IMR-90 (cell line): ENCODE measurements at places on chromosomes 1 and 21. TPM values are rescaled to one million over a fixed set of nuclear protein-coding genes. Genes with fewer than 3 reads are reported as not detected.

GRCh38 chr1:19074902-19075721 is 118.6 kb upstream of the IFFO2 start:
- no peak for DNase-seq
- H3K36me3 ChIP-seq = peaks cover 71% of the 10 kb centered on the region
- H3K27ac ChIP-seq = no peak overlapping the region
- H3K4me1 ChIP-seq = no peaks in the 10 kb centered on the region
- no peak overlapping the region for H3K4me3 ChIP-seq

DNA sequence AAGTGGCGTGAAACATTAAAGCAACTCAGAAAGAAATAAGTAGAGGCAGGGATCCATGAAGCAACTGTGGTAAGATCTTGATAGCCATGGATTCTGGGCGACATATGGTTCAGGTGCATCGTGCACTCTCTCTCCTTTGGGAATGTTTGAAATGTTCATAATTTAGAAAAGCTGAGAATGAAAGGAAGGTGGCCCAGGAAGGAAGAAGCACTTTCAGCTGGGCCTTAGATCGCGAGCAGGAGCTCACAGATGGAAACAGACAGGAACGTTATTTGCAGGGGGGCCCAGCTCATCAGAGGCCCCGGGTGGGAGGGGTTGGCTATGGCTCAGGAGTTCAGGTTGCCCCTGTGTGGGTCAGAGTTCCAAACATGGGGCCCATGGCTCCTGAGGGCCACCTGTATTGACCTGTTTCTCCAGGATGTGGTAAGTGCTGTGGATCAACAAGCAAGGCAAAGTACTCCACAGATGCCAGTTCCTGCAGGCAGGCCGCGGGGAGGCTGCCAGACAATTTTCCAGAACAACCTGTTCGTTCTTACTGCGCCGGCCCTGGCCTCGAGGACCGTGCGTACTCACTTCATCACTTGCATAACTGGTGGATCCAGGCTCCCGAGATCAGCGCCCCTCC is 253.2 kb downstream of the TOMM20 start:
- H3K27ac ChIP-seq = no peak overlapping the region
- no peak for DNase-seq
- H3K4me3 ChIP-seq = no peak overlapping the region

DNA sequence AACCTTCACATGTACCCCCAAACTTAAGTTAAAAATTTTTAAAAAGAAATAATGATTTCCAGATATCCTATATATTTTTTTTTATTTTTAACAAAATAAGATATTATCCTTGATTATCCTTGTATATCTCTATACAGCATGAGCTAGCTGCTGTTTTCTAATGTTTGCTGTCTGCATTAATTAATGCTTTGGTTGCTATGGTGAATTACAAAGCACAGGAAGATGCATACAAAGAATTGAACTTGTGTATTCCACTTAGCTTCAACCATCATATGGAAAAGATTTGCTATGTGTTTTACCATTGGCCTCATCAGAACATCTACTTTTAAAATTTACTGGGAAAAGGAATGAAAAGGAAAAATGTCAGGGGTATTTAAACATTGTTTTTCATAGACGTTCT is 35.4 kb downstream of the VPS45 start:
- peaks cover 2% of the 10 kb centered on the region; the same call in 1 of the 2 replicates for H3K36me3 ChIP-seq
- no peak overlapping the region for H3K4me3 ChIP-seq
- no peaks in the 10 kb centered on the region for H3K27me3 ChIP-seq
- no peaks in the 10 kb centered on the region for H3K4me1 ChIP-seq
- no peak overlapping the region for H3K27ac ChIP-seq

- H3K4me3 ChIP-seq = no peak overlapping the region
- H3K4me1 ChIP-seq = no peaks in the 10 kb centered on the region
- H3K27me3 ChIP-seq = peaks cover 51% of the 10 kb centered on the region
These were observed 17.3 kb upstream of the TMEM183A start for GRCh38 chr1:202989879-202990278.

- H3K36me3 ChIP-seq = no peaks in the 10 kb centered on the region
- peaks cover 2% of the 10 kb centered on the region; the same call in 1 of the 2 replicates for H3K27me3 ChIP-seq
- no peaks in the 10 kb centered on the region for H3K4me1 ChIP-seq
- H3K27ac ChIP-seq = no peak overlapping the region
- DNase-seq = peak; percentile 16
- H3K4me3 ChIP-seq = no peak overlapping the region
These were observed 5.1 kb upstream of the FOXJ3 start for GRCh38 chr1:42340093-42340492.

DNA sequence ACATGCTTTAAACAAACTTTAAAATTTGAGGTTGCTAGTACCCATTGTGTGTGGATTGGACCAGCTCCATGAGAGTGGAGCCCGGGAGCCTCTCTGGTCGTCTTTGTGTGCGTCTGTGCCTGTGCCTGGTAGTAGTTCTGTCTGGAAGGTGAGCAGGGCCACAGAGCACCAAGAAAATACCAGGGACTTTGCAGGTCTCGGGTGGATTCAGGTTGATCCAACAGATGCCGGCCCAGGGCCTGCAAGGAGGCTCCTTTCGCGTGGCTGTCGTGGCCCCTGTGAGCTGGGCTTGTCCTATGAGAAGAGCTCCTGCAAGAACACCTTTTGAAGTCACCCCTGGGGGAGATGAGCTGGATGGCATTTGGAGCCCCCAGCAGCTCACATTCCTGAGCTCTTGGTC is 28.3 kb downstream of the COL18A1 start:
- peaks cover 3% of the 10 kb centered on the region; the same call in 1 of the 2 replicates for H3K36me3 ChIP-seq
- H3K27me3 ChIP-seq = no peaks in the 10 kb centered on the region
- H3K4me3 ChIP-seq = no peak overlapping the region
- DNase-seq = no peak

The CELA2B gene
- total RNA-seq = not detected in 2 replicates

DNA sequence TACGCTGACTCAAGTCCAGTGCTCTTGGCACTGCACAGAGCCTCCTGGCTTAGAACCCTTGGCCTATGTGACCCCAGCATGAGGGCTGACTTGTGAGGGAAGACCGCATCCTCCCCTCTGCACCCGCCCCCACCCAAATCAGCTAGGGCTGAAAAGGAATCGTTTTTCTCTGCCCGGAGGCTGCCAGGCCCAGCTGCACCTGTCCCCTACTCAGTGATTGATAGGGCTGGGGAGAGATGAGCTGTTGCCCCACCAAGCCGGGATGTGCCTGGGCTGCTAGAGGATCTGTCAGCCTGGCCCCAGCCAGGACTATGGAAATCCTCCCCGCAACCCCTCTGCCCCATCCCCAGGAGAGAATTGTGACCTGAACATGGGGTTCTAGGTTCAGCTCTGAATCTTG is 20.6 kb downstream of the MYOG start:
- H3K4me1 ChIP-seq = no peaks in the 10 kb centered on the region
- DNase-seq = no peak
- peaks cover 14% of the 10 kb centered on the region for H3K36me3 ChIP-seq

GRCh38 chr1:15180945-15181523 is 27.5 kb downstream of the TMEM51 start:
- no peaks in the 10 kb centered on the region for H3K27me3 ChIP-seq
- no peak for DNase-seq
- H3K4me3 ChIP-seq = no peak overlapping the region
- H3K27ac ChIP-seq = no peak overlapping the region; the same call in 1 of the 2 replicates
- H3K36me3 ChIP-seq = no peaks in the 10 kb centered on the region
- peaks cover 38% of the 10 kb centered on the region for H3K4me1 ChIP-seq

DNA sequence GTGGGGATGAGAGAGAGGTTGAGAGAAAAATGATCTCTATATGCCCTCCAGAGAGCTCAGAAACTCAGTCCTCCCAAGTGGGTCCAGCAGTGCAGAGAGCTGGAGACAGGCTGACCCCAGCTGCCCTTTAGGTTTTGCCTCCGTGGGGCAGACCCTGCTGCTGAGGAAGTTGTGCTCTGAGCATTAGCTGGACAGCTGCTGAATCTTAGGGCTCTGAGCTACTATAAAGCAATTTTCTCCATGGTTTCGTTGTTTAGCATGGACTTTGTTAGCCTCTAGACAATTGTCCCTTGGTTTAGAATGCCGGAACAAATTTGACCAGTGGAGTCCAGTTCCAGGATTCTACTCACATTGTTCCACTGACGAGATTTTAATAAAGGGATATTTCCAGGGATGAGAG is 22.1 kb downstream of the BATF3 start:
- H3K27me3 ChIP-seq = peaks cover 2% of the 10 kb centered on the region; the same call in 1 of the 2 replicates
- H3K36me3 ChIP-seq = no peaks in the 10 kb centered on the region
- H3K4me1 ChIP-seq = no peaks in the 10 kb centered on the region
- DNase-seq = no peak
- H3K27ac ChIP-seq = no peak overlapping the region

DNA sequence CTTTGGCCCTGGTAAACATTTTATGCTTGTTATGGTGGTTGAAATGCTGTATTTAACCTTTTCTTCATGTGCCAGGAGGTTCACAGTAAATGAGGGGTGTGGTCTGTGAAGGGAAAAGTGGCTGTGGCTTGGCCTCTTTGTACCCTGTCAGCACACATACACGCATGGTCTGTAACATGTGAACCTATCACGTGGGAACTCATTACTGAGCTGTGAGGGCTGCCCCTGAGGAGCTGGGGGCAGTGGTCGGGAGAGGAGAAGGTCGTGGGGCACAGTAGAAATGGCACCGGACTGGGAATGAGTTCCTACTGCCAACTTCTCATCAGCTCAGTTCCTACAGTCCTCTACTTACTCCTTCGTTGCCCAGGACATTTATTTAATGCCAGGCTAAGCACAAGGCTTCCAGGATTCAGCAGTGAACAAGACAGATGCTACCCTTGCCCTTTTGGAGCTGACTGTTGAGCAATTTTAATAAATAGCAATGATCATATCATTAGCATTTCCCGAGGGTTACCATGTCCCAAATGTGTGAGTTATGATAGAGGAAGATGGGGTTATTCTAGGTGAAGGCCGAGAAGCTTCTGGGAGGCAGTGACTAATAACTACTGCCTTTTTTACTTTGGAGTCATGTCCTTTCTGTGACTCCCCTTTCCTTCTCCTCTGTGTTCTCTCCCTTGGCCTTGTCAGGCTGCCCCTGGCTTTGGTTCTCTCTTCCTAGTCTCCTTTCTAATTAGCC is 38.8 kb downstream of the DDR2 start:
- peaks cover 9% of the 10 kb centered on the region for H3K36me3 ChIP-seq
- H3K4me1 ChIP-seq = peaks cover 24% of the 10 kb centered on the region
- no peak overlapping the region for H3K4me3 ChIP-seq
- H3K27me3 ChIP-seq = no peaks in the 10 kb centered on the region

DNA sequence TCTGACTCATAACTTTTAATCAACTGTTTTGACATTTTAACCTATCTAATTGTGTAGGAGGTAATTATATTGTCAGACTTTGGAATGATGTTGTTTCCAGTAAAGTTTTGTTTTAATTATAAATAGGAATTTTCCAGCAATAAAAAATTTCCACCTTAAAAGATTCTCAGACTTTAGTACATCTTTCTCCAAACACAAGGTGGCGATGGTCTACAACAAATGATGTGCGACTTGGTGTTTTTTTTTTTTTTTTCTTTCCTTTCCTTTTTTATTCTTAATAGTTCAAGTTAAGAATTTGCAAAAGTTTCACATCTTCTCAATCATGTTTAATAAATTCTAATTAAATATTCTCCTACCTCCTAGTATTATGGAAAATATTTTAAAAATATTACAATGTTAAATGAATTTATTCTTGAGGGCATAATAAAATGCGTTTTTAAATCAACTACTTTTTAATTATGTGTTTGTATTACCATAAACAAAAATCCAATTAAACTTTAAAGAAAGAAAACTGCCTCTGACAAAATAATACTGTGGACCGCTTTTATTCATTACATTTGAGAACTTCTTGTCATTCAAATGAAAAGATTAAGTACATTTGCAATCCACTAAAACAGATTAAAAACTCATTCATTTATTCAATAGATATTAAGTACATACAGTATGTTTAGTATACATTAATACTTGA is 4.4 kb upstream of the ADAMTS1 start:
- peak; percentile 80 for DNase-seq
- H3K4me1 ChIP-seq = peaks cover 8% of the 10 kb centered on the region
- no peaks in the 10 kb centered on the region for H3K36me3 ChIP-seq
- H3K4me3 ChIP-seq = no peak overlapping the region
- peak overlapping the region; percentile 33; the same call in 1 of the 2 replicates for H3K27ac ChIP-seq

DNA sequence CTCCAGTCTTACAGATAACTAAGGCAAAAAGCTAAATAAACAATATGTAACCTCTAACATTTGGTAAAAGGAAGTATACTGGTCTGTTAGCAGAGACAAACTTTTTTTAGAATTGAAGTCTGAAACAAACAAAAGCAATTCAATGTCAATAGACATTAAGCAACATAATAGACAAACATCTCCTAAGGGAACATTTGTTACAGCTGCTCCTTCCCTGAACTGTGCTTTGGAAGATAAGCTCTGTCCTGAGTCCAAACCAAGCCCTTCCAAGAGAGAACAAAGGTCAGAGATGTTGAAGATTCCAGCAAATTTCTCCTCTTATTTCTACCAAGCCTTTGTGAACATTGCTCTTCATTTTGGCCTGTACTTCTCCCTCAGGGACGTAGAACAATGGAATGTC is 25.3 kb downstream of the FMO2 start:
- no peak overlapping the region for H3K27ac ChIP-seq
- no peaks in the 10 kb centered on the region for H3K4me1 ChIP-seq
- no peaks in the 10 kb centered on the region for H3K27me3 ChIP-seq

DNA sequence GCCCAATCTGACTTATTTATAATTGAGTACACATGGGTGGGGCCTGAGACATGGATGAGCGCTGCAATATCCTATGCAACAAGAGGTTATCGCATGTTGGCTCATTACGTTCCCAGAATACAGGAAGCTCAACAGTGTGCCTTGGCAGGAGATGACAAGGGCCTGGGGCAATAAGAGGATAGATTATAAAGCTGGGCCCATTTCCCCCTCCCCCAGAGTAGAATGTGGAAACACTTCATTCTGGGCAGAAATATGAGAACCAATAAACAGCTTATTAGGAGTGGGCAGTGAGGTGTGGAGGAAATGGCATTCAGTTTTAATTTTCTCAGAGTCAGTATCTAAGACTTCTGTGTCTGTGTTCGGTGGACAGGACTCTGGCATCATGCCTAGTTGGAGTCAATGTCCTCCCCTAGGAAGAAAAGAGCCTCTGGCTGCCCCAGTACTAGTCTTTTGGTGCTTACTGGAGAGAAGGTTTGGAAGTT is 92.8 kb downstream of the PIK3R3 start:
- peaks cover 6% of the 10 kb centered on the region for H3K36me3 ChIP-seq
- no peak overlapping the region for H3K4me3 ChIP-seq
- H3K4me1 ChIP-seq = peaks cover 6% of the 10 kb centered on the region; the same call in 1 of the 2 replicates
- DNase-seq = peak; percentile 48
- no peaks in the 10 kb centered on the region for H3K27me3 ChIP-seq
- H3K27ac ChIP-seq = no peak overlapping the region

- H3K4me1 ChIP-seq = no peaks in the 10 kb centered on the region
- no peak overlapping the region for H3K4me3 ChIP-seq
- no peak for DNase-seq
These were observed 34.8 kb upstream of the SLC35F3 start for GRCh38 chr1:233869680-233870079.

The FYB2 gene
- under 0.01 TPM in 1 of 2 replicates, not detected in the other for total RNA-seq

GRCh38 chr1:247884797-247885413 is 10.5 kb upstream of the OR2W3 start:
- no peak overlapping the region for H3K4me3 ChIP-seq
- H3K27me3 ChIP-seq = no peaks in the 10 kb centered on the region
- H3K4me1 ChIP-seq = no peaks in the 10 kb centered on the region

DNA sequence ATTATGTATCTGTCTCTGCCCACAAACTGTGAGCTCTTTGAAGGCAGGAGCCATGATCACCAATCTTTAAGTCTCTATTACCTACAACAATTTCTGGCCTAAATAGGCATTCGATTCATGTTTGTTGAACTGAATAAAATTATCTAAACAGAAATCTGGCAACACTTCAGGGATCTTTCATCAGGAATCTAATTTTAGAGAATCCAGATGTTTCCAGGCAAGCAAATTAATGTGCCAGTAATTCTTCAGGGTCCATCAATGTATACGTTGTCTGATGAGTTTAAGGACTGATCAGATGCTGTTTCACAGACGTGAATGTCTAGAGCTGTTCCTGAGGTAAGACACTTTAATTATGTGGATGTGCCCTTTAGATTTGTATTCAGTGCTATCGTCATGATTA is 524.4 kb downstream of the PTPRC start:
- no peak overlapping the region for H3K4me3 ChIP-seq
- no peaks in the 10 kb centered on the region for H3K4me1 ChIP-seq
- no peaks in the 10 kb centered on the region for H3K27me3 ChIP-seq
- no peak for DNase-seq
- no peaks in the 10 kb centered on the region for H3K36me3 ChIP-seq
